ENCODE measurements at places on chromosomes 3 and 15.
A peak's percentile ranks its signal among the peaks of the same experiment; 100 is the strongest.

DNA sequence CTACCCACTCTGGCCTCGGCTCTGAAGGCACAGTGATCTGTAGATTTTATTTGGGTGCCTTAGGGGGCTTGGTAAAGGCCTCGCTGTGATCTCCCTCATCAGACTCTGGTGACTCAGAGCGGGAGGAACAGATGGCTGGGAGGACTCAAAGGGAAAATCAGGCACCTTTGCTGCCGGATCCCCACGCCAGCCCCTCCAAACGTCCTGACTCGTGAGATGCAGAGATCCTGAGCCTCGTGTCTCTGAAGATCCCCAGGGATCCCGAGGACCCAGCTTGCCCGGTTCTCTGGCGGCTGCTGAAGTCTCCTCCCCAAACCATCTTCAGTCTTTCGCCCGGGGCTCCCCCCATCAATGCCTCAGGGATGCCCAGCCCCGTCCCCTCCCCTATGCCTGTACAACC lies 32.8 kb downstream of the MUC20 start:
- DNase-seq = no peak

DNA sequence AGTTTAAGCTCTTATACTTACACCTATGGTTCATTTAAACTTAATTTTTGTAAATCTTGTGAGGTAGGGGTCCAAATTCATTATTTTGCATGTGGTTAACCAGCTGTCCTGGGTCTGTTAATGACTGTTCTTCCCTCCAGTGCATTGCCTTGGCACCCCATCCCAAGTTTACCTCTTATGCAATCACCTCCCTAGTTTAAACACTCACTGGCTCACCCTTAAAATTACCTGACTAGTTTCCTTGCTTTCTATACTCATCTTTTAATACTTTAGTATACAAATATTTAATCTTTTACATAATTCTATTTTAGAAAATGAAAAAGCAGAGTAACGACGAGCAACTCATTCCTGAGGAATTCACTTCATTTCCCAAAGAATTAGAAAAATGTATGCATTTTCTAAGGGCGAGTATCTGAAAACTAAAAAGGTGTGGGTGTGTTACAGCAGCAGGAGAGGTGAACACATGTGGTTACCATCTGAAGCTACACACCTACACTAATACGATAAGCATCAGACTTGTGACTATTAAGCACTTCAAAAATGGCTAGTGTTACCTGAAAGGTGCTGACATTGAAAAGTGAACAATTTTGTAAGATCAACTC lies 33.7 kb downstream of the TJP1 start:
- no peak for DNase-seq

DNA sequence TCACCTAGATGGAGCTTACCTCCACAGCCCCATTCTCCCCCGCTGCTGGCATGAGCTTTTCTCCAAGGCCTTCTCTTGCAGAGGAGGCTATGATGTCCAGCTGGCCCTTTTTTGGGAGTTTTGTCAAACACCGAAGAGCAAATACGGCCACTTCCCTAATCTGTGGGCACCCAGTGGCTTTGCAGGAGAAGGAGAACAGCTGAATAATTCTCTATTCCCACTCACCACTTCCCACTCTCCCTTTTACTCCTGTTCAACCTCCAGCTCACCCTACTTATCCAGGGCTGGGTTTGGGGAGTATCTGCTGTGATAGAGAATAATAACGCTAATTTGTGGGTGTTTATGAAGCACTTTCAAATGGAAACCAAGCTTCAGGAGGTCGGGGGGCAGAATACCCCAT lies 93.0 kb downstream of the AAGAB start:
- no peak for DNase-seq

GRCh38 chr3:196519718-196520082 lies 4.6 kb upstream of the SMCO1 start:
- no peak for DNase-seq

DNA sequence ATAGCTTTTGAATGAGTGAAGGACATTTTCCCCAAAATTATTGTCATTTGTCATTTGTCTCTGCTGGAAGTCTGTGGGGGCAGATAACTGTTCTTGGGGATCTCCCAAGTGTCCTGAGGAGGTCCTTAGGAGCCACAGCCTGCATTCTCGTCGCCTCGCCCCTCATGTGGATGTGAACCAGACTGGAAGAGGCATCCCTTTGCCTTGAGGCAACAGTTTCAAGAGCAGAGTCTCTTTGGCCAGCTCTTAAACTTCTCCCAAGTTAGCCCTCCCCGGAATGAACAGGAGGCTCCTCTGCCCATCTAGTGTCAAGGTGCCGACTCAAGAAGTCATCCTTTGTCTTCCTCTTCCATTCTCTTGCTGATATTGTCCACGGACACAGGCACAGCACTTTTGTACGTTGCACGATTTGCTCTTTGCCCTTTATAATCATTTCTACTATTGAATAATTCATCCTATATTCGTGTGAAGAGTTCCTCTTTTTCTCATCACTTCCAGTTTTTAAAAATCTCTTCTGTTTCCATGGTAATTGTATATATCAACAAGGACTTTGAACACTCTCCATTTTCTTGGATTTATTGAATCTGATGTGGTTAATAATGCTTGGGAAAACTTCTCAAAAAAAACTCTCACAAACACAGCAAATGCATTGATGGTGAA lies 40.8 kb upstream of the CD47 start:
- no peak for DNase-seq

DNA sequence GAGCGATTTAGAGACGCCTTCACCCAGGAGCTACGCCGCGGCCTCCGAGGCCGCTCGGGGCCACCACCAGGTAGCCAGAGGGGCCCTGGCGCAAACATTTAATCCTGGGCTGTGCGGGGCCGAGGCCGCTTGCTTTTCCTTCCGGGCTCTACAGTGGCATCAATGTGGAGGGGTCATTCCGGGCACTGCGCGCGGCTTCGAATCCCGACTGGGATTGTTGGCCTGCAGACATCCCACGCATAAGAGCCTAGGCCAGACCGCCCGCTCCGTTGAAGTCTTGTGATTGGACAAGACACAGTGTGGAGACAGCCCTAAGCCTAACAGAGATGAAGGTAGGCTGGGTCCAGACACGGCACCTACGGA lies 568 bp upstream of the NCBP2 start:
- DNase-seq = no peak

- no peak for DNase-seq
Observed at GRCh38 chr3:72460205-72461174, 387.8 kb downstream of the SHQ1 start.

DNA sequence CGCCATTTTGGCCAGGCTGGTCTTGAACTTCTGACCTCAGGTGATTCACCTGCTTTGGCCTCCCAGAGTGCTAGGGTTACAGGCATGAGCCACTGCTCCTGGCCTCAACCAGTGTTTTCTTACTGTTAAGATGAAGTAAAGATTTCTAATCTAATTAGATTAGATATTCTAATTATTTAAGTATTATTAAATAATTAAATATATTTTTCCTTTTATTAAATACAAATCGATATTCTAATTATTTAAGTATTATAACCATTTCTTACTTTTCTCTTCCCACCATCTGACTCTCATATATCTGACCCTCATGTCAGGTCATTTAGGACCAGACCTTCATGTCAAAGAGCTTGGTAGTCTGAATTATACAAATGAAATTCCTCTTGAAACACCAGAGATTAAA lies 1291.9 kb upstream of the EPHA6 start:
- DNase-seq = no peak

GRCh38 chr3:169054471-169054870 lies 609.0 kb downstream of the MECOM start:
- DNase-seq = no peak

- no peak for DNase-seq
Observed at GRCh38 chr3:71907996-71908395, 123.0 kb upstream of the PROK2 start.

- no peak for DNase-seq
Observed at GRCh38 chr15:64642875-64643274, 132.5 kb downstream of the RBPMS2 start.

DNA sequence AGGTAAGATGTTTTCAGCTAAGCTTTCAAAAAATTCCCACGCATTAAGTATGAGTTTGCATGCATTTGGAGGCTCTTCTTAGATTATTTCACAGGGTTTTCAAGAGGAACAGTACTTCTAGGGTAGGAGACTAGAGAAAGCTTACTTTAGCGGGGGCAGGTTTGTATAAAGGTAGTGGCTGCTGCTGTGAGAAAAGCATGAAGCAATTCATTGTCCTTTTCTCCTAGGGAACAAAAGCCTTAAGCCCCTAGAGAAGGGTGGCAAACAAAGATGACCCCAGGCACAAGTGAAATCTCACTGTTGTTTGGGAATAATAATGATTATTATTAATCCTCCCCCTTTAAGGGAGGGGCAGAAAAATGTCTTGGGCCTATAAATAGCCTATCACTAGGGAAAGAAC lies 310.7 kb downstream of the DIPK2A start:
- DNase-seq = no peak

- DNase-seq = peak; percentile 56
Observed at GRCh38 chr3:43855674-43856299, 165.0 kb downstream of the ABHD5 start.

- DNase-seq = no peak
Observed at GRCh38 chr3:70111411-70111810, 111.9 kb downstream of the SAMMSON start.

DNA sequence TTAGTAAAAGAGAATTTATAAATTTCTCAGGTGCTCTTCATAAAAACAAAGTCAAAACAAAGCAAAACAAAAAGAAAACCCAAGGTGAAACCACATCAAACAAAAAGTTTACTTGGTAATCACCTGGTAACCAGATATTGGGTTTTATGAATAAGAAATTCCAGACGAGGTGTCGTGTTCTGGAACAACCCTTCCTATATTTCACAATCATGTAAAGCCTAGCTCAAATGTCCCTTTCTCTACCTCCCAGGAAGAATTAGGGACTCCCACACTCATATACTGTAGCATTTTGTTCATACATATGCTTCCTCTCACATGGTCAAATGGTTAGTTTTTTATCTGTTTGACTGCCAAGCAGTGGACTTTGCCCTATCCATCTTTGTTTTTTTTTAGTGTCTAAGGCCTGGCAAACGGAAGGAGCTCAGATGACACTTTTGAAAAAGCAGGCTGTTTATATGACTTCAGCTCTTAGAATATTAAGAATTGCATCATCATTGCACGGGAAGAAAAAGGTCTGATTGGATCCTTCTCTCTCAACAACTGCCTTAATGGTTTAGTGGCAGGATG lies 326.7 kb upstream of the TBL1XR1 start:
- peak; percentile 89 for DNase-seq

DNA sequence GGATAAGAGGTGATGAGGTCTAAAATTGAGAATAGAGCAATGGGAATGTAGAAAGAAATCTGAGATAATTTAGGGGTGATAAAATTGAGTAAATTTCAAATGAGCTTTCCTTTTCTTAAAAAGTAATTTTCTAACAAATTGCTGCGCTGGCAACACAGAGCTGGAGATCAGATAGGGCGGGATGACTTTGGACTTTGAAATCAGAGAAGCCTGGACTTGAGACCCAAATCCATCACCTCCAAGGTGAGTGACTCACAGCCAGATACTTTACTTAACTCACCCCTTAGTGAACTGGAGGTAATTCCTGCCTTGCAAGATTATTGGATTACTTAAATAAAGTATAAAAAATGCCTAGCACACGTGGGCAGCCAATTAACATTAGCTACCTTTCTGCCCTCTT lies 80.8 kb downstream of the P2RY1 start:
- DNase-seq = no peak

- DNase-seq = no peak
Observed at GRCh38 chr15:58762731-58763130, 8.4 kb upstream of the MINDY2 start.

DNA sequence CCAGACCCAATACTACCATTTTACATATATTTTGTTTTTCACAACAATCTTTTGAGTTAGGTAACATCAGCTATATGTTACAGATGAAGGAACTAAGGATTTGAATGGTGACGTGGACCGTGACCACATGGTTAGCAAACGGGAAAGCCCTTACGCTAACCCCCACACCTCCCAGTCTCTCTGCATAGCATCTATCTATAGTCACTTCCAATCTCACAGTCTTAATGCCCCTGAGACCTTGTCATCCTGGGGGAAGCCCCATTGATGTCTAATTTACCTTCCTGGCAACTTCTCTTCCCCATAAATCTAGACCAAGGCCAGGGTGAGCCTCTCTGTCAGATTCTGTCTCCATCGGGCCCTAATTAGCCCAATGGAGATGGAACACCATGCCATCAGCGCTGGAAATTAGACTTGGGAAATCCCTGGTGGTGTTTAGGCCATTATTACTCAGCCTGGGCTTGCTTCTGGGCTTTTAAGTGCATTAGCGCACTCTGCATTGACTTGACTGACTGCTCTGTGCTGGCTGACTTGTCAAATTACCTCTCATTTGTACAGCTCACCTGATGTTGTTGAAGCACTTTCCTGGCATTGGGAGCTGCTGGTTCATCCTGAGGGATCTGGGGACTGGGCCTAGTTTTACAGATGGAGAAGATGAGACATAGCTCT lies 34.0 kb upstream of the SH3GL3 start:
- no peak for DNase-seq
